ENCODE measurements at places on chromosomes 4 and X. TPM values are rescaled to one million over a fixed set of nuclear protein-coding genes. Genes with fewer than 3 reads are reported as not detected.

Gene HAND2
- 0.36 TPM for total RNA-seq

Gene DGKK
- not detected for total RNA-seq

Gene CHRNA9
- 1.5 TPM for total RNA-seq

Gene SOWAHB
- not detected for total RNA-seq

Gene ZIC3
- total RNA-seq, result not detected

Gene GCNA
- 1.2 TPM for total RNA-seq

Gene PROM1
- not detected for total RNA-seq

Gene VGLL1
- not detected for total RNA-seq

Gene ITIH6
- not detected for total RNA-seq

Gene ADH6
- total RNA-seq, result not detected

Gene RBM47
- total RNA-seq, result 19.5 TPM

Gene CSAG1
- total RNA-seq, result 0.27 TPM

Gene RTL5
- total RNA-seq, result 2.6 TPM

Gene ETDC
- total RNA-seq, result not detected

Gene MTHFD2L
- total RNA-seq, result 10.0 TPM

Gene DACH2
- total RNA-seq, result not detected

Gene CFAP47
- total RNA-seq, result not detected
